Mesenteric fat pad (tissue), 1 donor: ENCODE measurements at places on chromosomes 12 and 14.
A peak's percentile ranks its signal among the peaks of the same experiment; 100 is the strongest.

GRCh38 chr14:103702497-103703432 is 12.5 kb downstream of the XRCC3 start:
- DNase-seq: no peak

GRCh38 chr12:76420222-76420621 is 72.0 kb upstream of the BBS10 start:
- no peak for DNase-seq

DNA sequence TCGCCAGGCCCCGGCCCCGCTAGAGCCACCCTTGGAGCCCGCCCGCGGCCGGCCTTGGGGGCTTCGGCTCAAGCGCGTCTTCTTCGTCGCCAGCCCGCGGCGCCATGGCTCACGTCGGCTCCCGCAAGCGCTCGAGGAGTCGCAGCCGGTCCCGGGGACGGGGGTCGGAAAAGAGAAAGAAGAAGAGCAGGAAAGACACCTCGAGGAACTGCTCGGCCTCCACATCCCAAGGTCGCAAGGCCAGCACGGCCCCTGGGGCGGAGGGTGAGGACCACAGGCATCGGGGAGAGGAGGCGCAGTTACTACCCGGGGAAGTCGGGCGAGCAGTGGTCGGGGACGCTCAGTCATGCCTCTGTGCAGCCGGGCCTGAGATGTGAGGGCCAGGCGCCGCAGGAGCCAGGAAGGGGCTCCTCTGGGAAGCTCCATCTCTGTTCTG is 573 bp downstream of the ARL6IP4 start:
- DNase-seq: no peak

DNA sequence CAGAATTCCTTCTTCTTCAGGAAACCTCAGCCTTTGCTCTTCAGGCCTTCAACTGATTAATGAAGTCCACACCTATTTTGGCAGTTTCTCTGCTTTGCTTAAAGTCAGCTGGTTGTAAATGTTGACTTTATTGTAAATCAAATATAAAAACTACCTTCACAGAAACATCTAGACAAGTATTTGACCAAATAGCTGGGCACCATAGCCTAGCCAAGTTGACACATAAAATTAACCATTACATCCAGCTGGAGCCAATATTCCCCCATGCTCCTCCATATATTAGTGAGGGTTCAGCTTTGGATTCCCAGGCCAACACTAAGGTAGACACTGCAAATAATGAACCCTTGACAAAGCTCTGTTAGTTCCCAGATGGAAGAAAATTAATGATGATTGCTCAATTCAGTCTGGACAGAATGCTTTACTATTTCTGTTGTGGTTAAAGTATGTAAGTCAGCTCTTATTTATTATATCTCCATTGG is 125.5 kb downstream of the ZFP36L1 start:
- DNase-seq: no peak

- DNase-seq: peak; percentile 89
Measured at GRCh38 chr14:92513966-92514843, 624 bp downstream of the RIN3 start.

GRCh38 chr12:100365411-100365810 is 8.5 kb downstream of the SLC17A8 start:
- DNase-seq: no peak
